ENCODE measurements at places on chromosomes 16 and 17.

DNA sequence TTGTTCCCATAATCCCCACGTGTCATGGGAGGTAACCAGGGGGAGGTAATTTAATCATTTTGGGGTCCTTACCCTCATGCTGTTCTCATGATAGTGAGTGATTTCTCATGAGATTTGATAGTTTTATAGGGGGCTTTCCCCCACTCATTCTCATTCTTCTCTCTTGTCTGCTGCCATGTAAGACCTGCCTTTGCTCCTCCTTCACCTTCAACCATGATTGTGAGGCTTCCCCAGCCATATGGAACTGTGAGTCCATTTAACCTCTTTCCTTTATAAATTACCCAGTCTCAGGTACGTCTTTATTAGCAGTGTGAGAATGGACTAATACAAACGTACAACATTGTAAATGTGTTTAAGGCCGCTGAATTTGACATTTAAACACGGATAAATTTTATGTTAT lies 35.5 kb upstream of the APOH start:
- DNase-seq = no peak

DNA sequence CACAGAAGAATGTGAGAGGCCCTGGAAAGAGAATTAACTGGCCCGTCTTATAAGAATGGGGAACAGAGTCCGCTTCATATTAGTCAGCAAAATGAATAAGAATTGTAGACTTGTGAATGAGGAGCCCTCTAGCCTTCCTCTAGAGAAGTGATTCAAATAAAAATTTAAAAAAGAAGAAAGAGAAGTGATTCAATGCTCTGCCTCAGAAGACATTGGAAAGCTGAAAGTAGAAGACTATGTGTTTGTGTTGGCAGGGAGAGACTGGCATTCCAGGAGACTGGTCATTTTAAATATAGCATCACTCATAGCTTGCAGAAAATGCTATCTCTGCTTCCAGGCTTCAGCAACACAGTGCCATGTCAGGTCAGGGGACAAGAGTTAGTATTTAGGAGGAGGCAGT lies 190.6 kb upstream of the HS3ST3A1 start:
- peak; percentile 74 for DNase-seq

DNA sequence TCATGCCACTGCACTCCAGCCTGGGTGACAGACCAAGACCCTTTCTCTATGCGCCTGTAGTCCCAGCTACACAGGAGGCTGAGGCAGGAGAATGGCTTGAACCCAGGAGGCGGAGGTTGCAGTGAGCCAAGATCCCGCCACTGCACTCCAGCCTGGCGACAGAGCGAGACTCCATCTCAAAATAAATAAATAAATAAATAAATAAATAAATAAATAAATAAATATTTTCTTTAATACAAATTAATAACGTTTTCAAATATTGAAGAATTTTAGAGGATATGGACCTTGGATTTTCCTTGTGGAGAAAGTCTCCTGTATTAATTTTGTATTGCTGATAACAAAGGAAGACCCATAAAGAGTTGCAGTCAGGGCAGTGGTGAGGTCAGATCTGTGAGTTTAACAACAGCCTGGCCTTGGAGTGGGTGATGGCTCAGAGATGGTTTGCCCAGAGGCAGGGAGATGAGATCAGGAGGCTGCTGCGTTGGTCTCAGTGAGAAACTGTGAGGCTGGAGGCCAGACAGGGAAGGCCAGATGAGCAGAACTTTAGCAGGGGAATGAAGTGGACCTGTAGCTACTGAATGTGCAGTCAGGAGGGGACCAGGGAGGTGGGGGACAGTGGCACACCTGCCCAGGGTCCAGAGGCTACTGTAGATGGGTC lies 4.4 kb upstream of the ASGR1 start:
- no peak for DNase-seq

DNA sequence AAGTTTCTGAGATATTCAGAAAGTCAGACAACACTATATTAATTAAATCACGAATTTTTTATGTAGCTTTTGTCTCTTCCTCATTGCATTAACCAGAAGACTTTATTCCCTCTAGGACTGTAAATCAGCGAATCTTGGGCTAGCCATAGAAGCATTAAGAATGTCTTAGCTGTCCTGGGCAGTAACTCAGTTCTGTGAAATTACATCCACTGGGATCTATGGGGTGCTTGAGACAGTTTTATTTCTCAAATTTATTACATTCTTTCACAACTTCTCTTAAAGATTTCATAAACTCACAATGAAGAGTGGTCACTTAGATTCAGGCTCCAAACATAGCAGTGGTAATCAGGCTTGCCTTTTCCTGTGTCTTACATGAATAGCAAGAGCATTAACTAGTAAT lies 1153.4 kb downstream of the CDH8 start:
- DNase-seq = no peak

DNA sequence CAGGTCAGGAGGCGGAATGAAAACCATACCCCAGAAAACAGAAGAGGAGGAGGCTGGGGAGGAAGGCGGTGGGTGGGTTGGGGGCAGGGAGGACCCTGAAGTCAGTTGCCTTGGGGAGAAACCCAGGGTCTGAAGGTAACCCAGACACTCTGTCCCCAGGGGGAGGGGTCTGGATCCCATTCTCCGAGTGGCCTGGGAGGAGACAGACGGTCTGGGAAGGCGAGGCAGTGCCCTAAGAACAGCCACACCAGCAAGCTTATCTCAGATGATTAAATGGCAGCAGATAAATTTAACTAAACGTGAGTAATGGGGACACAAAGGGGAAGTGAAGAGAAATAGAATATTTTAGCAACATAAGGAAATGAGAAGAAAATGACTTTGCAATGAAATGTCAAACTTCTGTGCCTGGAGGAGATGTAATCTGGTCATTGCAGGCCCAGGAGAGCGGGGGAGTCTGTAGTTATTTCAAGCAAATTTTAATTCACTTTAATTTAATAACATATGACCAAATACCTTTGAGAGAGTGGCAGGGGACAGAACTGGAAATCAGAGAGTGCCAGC lies 21.4 kb upstream of the ZFP90 start:
- DNase-seq = no peak

DNA sequence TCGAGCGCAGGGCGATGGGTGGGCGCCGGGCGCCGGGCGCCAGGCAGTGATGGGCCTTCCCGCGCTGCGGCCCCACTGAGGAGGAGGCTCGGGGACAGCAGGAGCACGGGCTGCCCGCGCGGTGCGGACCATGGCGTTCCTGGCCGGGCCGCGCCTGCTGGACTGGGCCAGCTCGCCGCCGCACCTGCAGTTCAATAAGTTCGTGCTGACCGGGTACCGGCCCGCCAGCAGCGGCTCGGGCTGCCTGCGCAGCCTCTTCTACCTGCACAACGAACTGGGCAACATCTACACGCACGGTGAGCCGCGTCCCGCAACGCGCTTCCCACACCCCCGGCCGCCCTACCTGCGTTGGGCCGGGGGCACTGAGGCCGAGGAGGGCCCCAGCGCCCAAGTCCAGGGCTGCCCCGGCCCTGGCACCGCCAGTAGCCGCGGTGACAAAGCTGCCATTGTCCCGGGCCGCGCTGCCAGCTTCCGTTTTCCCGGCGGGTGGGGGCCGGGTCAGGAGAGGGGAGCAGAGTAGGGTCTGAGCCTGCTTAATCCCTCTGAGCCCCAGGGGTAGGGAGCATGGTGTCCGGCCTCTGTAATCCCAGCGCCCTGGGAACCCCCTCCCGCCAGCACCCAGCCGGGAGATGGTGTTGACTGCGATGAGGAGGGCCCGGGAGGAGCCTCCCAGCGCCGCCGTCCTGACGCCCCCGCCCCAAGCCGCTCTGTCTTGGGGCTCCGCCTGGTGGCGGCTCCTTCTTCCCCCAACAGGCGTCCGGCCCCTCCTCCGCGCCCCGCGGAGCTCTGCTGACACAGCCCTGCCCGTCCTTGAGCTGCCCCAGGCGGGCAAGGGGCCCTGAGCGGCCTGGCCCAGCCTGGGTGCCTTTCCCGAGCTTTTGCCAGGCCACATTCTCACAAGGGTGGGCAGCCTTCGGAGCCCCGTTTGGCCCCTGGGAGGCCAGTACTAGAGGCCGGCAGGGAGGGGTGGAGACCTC lies 685 bp downstream of the PAQR4 start:
- peak; percentile 46 for DNase-seq

DNA sequence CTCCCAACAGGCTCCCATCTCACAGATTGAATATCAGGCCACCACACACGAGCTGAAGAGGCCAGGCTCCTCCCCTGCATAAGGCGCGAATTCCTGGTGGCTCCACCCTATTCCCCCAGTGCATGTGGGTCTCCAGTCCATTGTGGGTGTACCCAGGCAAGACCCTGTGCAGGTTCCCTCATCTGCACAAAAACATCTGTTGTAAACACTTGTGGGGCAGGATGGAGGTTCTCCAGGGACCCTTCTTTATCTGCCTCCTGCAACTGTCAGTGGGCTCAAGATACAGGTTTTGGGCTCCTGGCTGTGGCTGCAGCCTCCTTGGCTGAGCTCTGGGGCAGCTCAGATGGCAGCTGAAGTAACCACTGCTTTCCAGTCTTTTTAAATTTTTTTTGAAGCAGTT lies 17.6 kb upstream of the LGALS9 start:
- no peak for DNase-seq

DNA sequence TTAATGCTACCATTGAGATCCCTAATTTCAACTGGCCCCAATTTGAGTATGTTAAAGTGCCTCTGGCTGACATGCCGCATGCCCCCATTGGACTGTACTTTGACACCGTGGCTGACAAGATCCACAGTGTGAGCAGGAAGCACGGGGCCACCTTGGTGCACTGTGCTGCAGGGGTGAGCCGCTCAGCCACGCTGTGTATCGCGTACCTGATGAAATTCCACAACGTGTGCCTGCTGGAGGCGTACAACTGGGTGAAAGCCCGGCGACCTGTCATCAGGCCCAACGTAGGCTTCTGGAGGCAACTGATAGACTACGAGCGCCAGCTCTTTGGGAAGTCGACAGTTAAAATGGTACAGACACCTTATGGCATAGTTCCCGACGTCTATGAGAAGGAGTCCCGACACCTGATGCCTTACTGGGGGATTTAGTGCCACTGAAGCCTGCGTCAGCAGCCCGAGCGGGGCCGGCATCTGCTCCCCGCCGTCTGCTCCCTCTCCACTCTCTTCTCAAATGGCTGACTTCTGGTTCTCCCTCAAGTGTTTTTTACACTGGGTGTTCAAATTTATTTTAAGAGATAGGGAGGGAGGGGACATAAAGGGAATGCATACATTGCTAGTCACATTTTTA lies 22.9 kb downstream of the DUSP14 start:
- DNase-seq = no peak

DNA sequence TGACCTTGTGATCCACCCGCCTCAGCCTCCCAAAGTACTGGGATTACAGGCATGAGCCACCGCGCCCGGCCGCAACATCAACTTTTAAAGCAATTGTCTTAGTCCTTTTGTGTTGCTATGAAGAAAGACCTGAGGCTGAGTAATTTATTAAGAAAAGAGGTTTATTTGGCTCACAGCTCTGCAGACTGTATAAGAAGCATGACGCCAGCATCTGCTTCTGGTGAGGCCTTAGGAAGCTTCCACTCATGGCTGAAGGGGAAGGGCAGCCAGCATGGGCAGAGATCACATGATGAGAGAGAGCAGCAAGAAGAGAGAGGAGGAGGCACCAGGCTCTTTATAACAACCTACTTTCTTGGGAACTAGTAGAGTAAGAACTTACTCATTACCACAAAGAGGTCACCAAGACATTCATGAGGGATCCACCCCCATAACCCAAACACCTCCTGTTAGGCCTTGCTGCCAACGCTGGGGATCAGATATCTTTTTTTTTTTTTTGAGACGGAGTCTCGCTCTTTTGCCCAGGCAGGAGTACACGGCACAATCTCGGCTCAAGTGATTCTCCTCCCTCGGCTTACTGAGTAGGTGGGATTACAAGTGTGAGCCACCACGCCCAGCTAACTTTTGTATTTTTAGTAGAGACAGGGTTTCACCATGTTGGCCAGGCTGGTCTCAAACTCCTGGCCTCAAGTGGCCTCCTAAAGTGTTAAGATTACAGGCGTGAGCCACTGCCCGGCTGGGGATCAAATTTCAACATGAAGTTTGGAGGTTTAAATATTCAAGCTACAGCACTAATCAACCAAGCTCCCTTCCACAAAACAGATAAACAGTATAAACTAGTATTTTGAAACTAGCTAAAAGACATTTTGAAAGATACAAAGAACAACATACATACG lies 21.4 kb upstream of the GPT2 start:
- DNase-seq = no peak

GRCh38 chr17:17356149-17356930 lies 53.2 kb downstream of the NT5M start:
- DNase-seq = peak; percentile 70

DNA sequence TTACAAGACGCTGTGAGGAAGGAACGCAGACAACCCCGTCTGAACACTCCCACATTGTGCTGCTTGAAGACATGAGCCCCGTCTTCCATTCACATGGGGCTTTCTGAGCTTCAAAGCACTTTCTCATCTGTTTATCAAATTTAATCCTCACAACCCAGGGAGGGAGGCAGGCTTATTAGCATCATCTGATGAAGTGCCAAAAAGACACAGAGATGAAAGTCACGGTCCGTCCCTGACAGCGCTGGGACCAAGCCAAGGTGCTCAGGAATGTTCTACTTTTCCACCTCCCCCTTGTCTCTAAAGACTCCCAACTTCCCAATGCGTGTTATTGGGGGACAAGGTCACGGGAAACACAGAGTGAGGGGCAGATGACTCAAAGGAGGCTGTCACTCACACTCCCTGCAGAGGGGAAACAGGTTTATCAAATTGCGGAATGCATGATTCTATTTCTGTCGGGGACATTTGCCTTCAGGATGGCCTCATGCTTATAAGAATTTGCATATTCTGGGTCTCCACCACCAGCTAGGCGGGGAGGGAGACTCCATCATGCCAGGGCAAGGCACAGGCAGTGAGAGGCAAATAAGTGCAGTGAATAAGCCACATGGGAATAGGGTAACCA lies 10.7 kb downstream of the XYLT1 start:
- DNase-seq = no peak

DNA sequence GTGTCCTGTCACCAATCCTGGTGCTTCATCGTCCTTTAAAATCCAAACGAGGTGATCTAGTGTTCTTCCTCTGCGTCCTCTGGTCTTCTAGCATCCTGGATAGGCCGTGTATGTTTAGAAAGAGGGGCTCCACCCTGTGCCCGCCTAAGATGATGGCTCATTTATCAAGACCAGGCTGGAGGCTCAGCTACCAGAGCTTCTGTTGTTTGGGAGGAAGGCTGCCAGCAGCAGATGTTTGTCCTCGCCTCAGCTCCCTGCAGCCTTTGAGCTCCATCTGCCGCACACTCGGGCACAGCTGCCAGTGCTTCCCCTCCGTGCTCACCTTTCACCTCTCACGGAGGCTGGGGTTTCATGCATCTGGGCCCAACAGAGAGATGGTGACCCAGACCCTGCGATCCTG lies 954.7 kb upstream of the RBFOX1 start:
- no peak for DNase-seq

DNA sequence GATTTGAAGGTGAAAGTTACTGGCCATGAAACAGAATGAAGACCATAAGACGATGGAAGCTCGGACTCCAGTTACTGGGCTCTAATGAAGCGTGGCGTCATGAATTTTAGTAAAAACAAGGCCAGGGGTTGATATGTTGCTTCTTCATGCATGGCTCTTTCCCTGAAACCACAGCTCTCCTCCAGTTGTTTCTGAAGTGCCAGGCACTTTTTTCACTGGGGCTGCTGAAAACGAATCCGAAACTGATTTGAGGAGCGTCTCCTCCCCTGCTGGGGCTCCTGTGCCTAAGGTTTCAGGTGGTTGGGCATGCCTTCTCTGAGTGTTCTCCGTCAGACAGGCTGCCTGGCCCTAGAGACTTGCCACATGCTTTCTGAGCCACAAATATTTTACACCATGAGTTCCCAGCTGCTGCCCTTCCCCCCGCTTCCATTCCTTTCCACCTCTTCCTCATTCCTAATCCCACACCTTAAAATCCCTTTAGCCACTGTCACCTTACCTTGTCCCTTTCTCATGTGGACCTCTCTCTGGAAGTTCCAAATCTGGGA lies 3.7 kb upstream of the MYL4 start:
- DNase-seq = peak; percentile 39
